NCI-H524 treated with DMSO at 0.1 percent for 48 hours (cell line): ENCODE measurements at places on chromosomes 5 and 9.

- no peak for DNase-seq
Observed at GRCh38 chr5:32511776-32512374, 67.3 kb upstream of the ZFR start.

GRCh38 chr5:157828944-157829639 is 29.9 kb downstream of the CLINT1 start:
- DNase-seq: no peak

- no peak for DNase-seq
Observed at GRCh38 chr9:106758911-106759310, 104.1 kb upstream of the ZNF462 start.

DNA sequence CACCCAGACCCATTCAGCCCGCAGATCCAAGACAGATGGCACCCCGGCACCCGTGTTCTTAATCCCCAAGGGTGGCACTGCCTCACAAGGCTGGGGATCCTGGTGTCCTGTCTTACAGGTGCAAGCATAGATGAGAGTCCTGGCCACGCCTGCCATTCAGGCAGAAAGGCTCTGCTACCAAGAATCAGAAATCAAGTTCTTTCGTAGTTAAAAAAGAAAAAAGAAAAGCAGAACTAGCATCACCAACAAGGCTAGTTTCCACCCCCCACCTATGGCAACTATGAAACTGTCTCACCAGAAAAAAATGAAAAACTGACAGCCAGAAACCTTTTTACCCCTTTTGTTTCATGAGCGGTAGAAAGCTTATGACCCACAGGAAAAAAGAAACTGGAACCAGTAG is 170.4 kb downstream of the SYK start:
- DNase-seq: no peak

- no peak for DNase-seq
Observed at GRCh38 chr5:177600508-177601018, 631 bp downstream of the B4GALT7 start.

DNA sequence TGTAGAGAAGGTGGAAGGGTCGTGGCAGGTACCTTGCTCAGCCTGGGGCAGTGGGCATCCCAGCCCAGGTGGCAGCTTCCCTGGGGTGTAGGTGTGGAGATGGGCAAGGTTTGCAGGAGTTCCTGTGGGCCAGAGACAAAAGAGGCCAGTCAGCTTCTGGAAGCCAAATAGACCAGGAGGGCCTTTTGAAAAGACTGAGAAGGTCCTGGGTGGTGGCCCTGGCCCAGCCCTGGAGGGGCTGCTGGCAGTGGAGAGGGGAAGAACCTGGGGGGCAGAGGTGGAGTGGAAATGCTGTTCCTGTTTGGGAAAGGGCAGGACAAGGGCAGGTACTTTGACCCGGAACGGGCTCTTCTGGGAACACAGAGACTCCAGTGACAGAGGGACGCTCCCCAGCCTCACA is 7.0 kb upstream of the IL3 start:
- DNase-seq: no peak

DNA sequence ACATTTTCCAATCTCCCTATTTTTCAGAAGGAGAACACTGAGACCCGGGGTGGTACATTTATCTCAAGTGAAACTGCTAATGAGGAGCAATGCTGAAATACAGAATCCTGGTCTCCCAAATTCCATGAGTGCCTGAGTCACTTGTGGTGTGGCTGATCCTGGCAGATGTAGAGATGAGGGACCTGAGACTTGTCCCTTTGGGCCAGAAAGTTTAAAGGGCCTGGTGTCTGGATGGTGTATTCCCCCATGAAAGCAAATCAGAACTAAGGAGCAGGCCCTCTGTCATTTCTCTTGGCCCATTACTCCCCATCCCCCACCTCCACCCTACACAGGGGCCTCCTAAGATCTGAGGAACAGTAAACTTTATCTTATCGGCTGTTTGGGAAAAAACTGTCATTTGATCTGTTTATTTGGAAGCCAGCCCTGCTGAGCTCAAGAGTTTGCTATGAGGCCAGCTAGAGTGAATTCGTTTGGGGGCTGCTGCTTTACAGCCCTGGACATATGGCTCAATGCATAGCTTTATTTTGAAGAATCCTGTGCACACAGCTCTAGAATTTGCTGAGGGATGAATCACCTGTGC is 140.3 kb downstream of the LHFPL2 start:
- no peak for DNase-seq

- DNase-seq: no peak
Observed at GRCh38 chr5:58108511-58108910, 351.4 kb downstream of the PLK2 start.

- peak; percentile 87 for DNase-seq
Observed at GRCh38 chr9:26604076-26604662, 288.4 kb downstream of the CAAP1 start.

GRCh38 chr9:130296783-130297055 is 31.2 kb downstream of the HMCN2 start:
- DNase-seq: no peak

DNA sequence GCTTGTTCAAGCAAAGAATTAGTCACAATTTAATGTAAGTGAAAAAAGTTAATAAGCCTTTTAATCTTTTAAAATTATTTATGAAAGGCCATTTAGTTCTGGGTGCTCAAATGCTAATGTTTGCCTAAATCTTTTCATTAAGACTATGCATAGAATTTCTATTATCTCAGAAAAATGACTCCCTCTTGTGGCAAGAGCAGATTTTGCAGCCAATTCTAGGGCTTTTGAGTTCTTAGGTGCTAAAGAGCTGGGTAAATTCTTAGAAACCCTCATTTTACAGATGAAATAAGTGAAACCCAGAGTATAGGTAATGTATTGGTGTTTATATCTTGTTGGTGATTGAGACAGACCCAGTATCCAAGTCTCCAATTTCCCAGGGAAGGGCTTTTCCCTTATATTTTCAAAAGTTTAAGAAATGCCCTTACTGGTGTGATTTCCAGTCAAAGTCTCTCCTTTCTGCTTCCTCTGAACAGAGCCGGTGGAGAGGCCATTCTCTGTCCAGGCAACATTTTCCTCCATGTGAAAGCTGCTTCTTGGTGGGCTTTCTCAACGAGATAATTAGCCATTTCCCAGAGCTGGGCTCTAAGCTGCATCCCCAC is 24.1 kb upstream of the PCSK5 start:
- DNase-seq: no peak

GRCh38 chr5:109121225-109121624 is 288.5 kb downstream of the PJA2 start:
- DNase-seq: no peak

GRCh38 chr9:15086156-15086763 is 176.0 kb upstream of the FREM1 start:
- no peak for DNase-seq

DNA sequence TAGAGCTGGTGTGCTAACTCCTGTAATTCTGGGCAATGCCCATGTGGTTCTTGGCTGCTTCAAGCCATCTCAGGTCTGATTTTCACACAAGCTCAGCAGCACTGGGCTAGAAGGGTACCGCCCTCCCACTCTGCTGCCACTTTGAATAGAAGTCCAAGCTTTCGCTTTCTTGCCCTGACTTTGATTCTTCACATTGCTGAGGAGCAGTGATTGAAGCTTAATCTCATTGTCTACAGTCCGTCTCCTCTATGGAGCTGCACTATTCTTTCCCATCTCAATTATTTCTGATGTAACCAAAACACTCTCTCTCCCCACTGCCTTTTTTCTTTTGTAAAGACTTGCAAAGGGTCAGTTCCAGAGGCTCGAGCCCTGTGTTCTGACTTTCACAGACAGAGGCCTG is 12.9 kb upstream of the RNF183 start:
- no peak for DNase-seq

GRCh38 chr5:136686192-136686872 is 321.0 kb upstream of the TRPC7 start:
- DNase-seq: no peak

DNA sequence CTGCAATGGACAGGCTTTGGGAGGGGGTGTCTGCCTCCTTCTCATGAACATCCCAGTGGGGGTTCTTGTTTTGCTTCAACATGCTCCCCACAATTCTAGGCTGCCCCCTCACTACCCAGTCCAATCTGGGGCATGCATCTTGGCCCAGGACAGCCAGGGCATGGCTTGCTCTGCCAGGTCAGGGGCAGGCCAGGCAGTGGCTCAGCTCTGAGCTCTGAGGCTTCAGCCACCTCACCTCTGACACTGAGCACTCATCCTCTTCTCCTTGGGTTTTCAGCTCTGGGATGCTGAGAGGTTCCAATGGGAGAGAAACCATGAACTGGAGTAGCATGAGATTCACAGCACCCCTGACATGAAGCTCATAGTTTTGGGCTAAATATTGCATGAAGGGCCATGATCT is 11.8 kb downstream of the SLC25A48 start:
- DNase-seq: no peak

- DNase-seq: no peak
Observed at GRCh38 chr5:2936413-2936812, 184.9 kb upstream of the IRX2 start.

GRCh38 chr9:130239741-130240241 is 25.8 kb upstream of the HMCN2 start:
- DNase-seq: no peak

GRCh38 chr5:150152636-150153462 is 2.8 kb downstream of the PDGFRB start:
- no peak for DNase-seq

- DNase-seq: no peak
Observed at GRCh38 chr5:173932695-173933139, 44.6 kb downstream of the CPEB4 start.

GRCh38 chr5:145855763-145856267 is 17.0 kb downstream of the GRXCR2 start:
- DNase-seq: no peak

- DNase-seq: no peak
Observed at GRCh38 chr9:86134361-86134760, 35.0 kb upstream of the GOLM1 start.

GRCh38 chr9:96217294-96217707 is 84.7 kb downstream of the HSD17B3 start:
- no peak for DNase-seq

DNA sequence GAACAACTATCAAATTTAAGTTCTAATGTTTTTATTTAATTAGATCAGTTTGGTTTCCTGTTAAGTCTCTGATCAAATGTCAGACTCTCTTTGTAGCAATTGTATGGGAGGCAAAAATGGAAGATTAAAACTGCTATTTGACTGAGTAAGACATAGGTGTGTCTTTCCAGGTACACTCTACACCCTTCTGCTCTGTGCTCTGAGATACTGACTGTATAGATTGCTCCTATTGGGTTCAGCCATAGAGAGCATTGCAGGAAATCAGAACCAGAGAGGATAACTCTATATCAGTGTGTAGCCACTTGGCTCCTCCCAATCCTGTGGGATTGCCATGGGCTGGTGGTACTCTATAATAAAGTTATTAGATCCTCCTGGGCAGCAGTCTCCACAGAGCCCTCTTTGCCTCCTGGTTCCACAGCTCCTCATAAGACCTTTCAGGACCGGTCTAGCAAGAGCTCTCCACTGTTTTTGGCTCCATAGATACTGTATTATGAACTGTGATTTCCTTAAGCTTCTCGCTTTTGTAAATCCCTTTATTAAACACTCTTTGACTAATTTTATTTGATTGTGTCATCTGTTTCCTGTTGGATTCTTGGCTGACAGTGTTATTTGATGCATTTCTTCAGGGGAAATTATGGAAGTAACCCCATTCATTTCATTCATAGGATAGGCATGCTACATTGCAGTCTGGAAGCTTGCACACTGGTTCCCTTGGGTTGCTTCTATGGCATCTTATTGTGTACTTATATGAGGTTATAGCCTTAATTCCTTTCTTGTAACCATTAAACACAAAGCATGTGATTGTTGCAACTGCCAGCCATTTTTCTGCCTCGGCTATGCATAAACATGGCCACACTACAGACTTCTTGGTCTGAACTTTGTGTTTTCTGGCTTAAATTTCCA is 115.6 kb downstream of the VCAN start:
- no peak for DNase-seq

DNA sequence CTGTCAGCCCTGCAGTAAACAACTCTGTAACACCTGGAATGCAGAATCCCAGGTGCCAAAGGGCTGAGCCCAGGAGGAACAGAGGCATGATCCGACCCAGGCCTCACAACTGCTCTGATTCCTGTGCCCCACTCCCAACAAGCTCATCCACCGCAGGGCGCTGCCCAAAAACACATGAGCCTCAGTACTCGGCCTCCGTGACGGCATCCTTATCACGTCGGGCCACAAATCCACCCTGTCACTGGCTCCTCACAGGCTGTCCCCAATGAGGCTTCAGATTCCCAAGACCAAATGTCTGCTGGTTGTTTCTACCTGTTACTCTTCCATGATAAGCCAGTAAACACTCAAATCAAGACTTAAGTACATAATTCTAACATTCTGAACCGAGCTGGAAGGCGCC is 15.2 kb downstream of the QSOX2 start:
- DNase-seq: no peak

GRCh38 chr9:136185066-136185465 is 19.9 kb downstream of the LHX3 start:
- no peak for DNase-seq

GRCh38 chr5:4880304-4880741 is 259.8 kb upstream of the ADAMTS16 start:
- DNase-seq: no peak

GRCh38 chr5:27171761-27172261 is 133.4 kb upstream of the CDH9 start:
- DNase-seq: no peak

- no peak for DNase-seq
Observed at GRCh38 chr5:53871050-53871449, 310.6 kb downstream of the NDUFS4 start.

DNA sequence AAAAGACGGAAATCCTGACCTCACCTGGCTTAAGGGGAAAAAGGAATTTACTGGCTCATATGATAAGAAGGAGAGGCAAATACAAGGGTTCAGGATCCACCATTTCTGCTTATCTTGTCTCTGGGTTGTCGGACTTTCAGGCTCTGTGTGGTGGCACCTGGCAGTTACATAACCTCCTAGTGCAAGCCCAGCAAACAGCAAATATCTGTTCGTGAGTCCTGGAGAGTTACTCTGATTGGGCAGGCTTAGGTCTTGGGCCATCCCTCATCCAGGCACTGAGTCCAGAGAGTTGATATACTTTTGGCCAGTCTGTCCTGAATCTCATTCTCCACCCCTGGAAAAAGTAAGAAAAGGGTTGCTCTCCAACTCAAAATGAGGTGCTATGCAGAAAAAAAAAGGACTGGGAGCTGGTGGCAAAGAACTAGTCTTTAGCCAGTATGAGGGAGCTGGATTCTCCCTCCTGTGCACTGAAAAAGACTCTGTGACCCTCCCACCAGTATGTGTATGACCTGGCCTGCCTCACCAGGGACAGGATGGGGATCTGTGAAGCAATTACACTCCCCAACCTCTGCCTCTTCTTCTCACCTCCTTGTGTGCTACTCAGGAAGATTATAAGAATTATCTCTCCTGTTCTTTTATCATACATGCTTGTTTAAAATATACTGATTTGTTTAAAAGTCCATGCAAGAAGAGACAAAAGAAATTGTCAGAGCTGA is 282.9 kb downstream of the ARHGAP26 start:
- no peak for DNase-seq
